Hippocampal formation (tissue), 2 donors: ENCODE measurements at places on chromosomes 3 and 15.
A peak's percentile ranks its signal among the peaks of the same experiment; 100 is the strongest.

DNA sequence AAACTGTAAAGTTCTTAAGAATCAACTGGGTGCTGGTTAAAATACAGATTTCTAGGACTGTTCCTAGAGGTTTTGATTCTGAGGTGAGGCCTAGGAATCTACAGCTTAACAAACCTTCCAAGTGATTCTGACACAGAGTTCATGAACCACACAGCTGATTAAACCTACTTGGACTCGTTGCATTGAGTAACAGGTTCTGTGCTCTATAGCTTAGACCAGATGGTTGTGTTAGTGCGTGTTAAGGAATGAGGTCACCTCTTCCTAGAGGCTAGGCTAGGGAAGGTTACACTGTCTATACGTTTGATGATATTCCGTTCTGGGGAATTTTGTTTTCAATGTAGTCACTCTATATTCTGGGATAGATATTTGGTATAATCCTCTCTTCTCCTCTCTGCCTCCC is 21.9 kb downstream of the EID1 start:
- DNase-seq, result no peak

DNA sequence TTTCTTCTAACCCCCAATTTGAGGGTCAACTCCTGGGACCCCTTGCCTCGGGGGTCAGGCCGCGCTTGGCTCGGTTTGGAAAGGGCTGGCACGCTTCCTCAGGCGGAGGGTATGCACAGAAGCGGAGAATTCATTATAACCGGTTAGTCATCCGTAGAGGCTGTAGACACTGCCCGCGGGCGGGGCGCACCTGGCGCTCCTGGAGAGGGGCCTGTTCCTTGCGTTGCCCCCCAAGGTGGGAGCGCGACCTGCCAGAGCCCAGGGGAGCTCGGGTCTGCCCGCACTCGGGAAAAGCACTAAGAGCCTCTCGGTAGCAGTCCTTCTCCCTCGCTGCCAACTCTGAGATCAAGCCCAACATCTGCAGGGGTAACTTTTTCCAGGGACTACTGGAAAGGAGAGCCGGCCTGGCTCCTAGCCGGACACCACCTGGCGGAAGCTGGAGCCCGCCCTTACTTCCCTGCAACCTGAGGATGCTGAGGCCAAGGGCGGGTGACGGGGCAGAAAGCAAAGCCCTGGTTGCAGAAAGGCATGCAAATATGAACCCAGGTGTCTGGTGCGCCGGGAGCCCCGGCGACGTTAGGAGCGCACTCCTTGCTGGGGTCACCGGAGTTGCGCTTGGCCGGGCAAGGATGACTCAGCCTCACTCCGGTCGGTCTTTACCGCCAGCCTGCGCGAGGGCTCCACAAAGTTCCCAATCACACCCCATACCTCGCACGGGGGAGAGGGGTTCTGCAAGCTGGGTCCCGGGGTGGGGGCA is 1.5 kb upstream of the CACNA2D3 start:
- DNase-seq, result no peak

GRCh38 chr15:77650265-77650664 is 17.6 kb upstream of the LINGO1 start:
- DNase-seq, result no peak

DNA sequence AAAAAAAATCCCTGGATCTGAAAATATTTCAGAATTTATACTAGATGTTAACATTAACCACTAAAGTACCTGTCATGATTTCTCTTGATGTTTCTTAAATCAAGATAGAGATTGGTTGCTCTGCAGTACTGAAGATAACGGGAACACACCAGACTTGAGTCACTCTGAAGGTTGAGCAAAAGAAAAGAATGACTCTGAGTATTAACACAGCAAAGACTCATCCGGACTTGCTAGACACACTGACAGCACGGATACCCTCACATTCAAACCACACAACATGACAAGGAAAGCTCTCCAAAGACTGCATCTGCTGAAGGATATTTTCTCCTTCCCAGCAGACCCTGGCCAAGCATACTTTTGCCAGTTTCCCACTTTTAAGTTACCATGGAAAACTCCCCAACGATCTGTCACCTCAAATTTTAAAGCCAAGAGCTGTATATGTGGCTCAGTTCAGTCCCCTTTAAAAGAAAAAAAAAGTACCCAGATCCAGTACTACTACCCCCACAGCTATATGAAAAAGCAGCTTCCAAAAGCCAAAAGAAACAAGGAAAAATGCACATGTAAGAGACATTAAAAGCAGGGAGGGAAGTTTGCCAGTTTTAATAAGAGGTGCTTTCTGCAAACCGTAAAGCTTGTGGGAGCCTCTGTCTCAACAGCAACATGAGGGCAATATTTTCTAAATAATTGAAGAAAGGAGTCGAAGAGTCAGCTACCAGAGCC is 8.3 kb downstream of the EOGT start:
- no peak for DNase-seq

GRCh38 chr3:36786921-36787890 is 22.9 kb upstream of the DCLK3 start:
- DNase-seq, result no peak

- DNase-seq, result no peak
Observed at GRCh38 chr3:185308126-185308754, 54.4 kb upstream of the EHHADH start.

DNA sequence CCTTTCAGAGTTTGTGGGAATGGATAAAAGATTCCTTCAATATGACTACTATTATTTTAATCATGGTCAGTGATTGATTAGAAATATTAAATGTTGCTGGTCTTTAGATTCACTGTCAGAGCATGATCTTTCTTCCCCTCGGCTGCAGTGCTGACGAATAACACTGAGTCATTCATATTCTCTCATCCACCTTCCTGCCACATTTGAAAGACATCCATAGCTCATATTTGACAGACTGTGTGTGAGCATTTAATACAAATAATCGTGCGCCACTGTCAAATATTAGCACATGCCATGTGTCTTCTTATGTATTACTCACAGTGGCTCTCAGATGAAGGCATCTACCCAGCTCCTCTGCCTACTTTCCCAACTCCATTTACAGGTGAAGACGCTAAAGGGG is 476.5 kb upstream of the TPRG1 start:
- DNase-seq, result no peak

- no peak for DNase-seq
Observed at GRCh38 chr3:2920103-2920502, 190.1 kb downstream of the IL5RA start.

GRCh38 chr15:60223176-60223575 is 174.6 kb downstream of the ANXA2 start:
- DNase-seq, result no peak

DNA sequence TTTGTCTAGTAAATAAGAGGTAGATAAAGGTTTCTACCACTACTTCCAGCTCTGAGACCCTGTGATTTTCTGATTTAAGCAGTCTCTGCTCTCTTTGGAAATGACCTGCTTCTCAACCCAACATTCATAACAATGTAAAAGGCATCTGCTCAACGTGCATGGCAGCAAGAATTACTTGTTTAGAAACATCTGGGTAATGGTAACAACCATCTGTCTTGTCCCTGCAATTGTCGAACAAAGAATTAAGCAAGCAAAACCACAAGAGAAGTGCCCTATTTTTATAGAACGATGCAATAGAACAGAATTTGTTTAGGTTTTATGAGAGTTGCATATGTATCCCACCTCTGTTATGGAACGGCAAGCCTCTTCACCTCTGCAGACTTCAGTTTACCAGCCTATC is 7.1 kb upstream of the FSIP1 start:
- DNase-seq, result no peak

- DNase-seq, result no peak
Observed at GRCh38 chr3:158407844-158408517, 163.0 kb upstream of the MLF1 start.

DNA sequence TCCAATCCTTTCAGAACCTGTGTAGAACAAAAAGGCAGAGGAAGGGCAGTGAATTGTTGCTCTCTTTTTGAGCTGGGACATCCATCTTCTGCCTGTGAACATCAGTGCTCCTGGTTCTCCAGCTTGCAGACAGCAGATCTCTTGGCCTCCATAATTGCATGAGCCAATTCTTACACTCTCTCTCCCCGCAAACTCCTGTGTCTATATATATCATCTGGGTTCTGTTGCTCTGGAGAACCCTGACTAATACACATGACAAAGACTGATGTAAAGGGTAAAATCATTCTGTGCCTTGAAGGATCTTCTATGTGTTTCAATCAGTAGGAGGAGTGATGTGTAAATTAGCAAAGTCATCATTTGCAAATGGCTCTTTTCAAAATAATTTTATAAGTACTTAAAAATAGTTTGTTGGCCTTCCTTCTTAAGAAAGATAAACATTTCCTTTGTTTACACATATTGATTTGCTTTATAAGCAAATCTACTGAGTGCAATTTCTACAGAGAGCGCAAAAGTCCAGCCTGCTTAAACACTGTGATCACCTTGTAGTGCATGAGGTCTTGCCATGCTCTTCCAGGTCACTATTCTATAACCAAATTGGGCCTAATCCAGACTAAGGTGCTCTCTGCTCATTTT is 154.9 kb upstream of the ANKRD28 start:
- DNase-seq, result no peak

- no peak for DNase-seq
Observed at GRCh38 chr15:25238716-25239470, 199.9 kb downstream of the UBE3A start.

- DNase-seq, result no peak
Observed at GRCh38 chr3:154872074-154872473, 208.0 kb upstream of the MME start.

- DNase-seq, result no peak
Observed at GRCh38 chr3:10108091-10108490, at the start of gene FANCD2OS. Gene FANCD2OS, minus strand, starts transcription at chr3:10108255. Its CDS starts 3,481 bp downstream, at chr3:10104774.

- no peak for DNase-seq
Observed at GRCh38 chr3:120049881-120050539, 44.2 kb downstream of the GSK3B start.

GRCh38 chr3:37324850-37325321 is 150.5 kb upstream of the LRRFIP2 start:
- DNase-seq, result no peak

- no peak for DNase-seq
Observed at GRCh38 chr3:196837819-196838420, 29.8 kb upstream of the SENP5 start.

- DNase-seq, result no peak
Observed at GRCh38 chr3:127646501-127647046, 17.6 kb downstream of the PODXL2 start.

DNA sequence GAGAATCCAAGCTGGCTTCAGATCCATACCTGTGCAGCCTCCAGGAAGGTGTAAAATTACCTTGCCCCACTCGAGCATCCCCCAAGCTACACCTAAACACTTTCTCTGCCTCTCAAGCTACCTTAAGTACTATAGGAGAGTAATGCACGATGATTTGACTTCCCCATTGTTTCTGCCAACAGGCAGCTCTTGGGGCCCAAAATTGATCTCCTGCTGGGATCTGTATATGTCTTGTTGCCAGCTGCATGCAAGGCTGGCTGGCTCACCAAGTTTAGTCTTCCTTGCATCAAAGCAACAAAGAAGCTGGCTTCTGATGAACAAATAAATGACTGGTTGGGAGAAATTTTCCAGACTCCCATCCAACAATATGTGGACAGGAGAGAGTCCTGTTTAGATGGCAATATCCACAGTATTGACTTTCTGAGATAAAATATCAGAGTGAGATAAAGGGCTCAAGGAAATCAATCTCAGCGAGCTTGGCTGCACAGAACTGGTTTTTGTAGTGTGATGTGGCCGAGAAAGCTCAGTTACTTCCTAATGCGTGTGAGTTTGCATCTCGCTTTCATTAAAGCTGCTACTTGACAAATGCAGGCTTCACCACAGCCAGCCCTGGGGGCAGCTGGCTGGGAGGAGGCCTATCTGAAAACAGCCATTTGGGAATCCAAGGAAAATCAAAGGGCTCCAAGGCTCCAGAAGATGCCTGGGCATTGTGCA is 140.7 kb downstream of the MINAR1 start:
- no peak for DNase-seq

- DNase-seq, result no peak
Observed at GRCh38 chr15:73305331-73306211, 63.2 kb downstream of the HCN4 start.

DNA sequence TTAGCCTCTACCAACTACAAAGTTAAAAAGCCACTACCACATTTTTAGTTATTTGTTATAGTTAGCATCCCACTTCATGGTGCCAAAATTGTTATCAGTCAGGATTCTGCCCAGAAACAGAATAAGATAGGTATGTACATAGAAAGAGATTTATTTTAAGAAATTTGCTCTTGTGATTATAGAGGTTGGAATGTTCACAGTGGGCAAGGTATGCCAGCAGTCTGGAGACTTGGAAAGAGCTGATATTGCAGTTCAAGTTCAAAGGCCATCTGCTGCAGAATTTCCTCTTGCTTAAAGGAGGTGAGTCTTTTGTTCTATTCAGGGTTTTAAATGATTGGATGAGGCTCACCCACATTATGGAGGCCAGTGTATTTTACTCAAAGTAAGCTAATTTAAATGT is 143.8 kb upstream of the POU1F1 start:
- no peak for DNase-seq

- no peak for DNase-seq
Observed at GRCh38 chr3:118146658-118147375, 887.8 kb downstream of the IGSF11 start.

DNA sequence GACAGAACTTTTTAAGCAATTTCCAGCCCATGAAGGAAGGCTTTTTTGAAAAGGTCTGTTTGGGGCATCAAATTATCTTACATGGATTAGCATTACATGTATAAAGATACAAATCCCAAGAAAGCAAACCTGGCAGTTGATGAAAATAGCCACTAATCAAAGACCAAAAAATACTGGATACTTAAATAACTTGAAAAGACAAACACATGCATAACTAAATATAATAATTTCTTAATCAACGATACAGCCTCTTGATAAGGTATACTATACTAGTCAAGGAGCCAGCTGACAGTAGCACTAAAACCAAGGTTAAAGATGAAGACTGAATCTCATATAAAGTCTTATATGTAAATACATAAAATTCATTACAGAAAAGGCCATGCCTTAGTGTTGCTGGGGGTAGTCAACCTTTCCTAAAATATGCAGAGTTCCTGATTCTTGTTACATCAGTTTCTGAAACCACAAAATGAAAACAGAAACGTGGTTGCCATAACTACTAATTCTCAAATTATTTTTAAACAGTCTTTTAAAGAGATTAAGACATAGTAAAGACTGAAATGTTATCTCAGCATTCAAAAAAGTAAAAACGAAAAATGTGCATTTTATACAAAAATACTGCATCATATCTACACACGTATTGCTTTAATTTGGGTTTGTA is 2.0 kb downstream of the ANKRD28 start:
- peak; percentile 49 for DNase-seq

DNA sequence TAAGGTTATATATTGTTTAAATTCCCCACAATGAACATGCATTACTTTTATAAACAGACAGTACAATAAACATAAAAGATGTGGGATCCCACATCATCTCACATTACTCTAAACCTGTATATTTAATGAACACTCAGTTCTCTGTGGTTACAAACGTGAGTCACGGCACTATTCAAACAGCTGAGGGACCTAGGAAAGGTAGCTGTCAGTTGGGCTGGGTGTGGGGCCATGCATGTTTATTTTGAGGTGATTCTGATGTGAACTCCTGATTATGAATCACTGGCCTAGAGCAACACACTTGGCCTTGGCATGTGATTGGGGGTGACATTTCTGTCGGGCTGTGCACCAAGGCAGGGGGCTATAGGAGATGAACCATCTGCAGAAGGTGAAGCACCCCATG is 147.6 kb upstream of the HACD2 start:
- no peak for DNase-seq

- DNase-seq, result no peak
Observed at GRCh38 chr3:152305075-152305474, 36.3 kb downstream of the MBNL1 start.

GRCh38 chr3:14490831-14491230 is 49.3 kb downstream of the GRIP2 start:
- no peak for DNase-seq
